ENCODE measurements at places on chromosomes 2 and 18.
A peak's percentile ranks its signal among the peaks of the same experiment; 100 is the strongest.

GRCh38 chr2:80476535-80477117 is 172.1 kb upstream of the LRRTM1 start:
- no peak for DNase-seq

DNA sequence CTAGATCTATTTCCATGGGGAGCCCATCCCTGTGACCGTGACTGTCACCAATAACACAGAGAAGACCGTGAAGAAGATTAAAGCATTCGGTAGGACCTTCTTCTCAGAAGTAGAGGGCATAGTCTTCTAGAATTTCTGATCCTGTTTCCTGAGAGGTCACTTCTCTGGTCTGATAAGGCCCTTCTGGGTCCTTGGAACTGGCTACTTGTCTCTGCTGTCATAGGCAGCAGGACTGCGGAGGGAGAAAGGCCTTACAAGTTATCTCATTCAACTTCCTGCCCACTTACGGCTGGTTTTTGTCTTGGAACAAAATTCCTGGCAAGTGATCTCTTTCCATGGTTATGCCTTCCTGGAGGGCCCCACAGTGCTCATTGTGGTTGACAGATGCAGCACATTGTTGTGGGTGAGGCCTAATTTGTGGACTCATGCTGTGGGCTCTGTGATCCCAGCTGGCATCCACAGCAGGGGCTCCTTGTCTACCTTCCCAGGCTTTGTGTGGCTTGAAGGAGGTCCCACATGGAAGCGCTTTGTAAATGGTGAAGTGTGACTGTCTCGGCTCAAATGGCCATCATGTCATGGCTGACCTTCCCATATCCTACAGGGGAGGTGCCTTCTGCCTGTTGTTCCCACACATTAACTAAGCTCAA is 22.0 kb downstream of the SAG start:
- no peak for DNase-seq

GRCh38 chr2:27569398-27569797 is 13.4 kb upstream of the ZNF512 start:
- DNase-seq = no peak

DNA sequence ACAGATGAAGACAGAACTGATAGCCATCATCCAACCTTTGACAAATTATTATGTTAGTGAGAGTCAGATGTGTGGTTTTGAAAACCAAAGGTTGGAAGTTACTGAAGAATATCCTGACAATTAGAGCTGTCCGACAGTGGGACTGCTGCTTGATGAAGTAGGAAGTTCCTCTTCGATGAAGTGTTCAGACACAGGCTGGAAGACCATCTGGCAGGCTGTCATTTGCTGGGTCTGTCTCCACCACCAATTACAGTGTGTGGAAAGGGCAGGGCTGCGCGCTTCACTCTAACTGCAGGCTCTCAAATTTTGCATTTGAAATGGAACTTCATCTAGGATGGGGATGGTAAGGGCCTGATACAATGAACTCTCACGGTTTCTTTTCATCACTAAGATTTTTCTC is 313.8 kb downstream of the PIK3C3 start:
- DNase-seq = no peak

- no peak for DNase-seq
Measured at GRCh38 chr2:237444071-237444470, 30.1 kb upstream of the COL6A3 start.

GRCh38 chr18:79801641-79802040 is 3.9 kb downstream of the KCNG2 start:
- DNase-seq = no peak

GRCh38 chr2:148237911-148238310 is 217.0 kb downstream of the MBD5 start:
- DNase-seq = no peak

DNA sequence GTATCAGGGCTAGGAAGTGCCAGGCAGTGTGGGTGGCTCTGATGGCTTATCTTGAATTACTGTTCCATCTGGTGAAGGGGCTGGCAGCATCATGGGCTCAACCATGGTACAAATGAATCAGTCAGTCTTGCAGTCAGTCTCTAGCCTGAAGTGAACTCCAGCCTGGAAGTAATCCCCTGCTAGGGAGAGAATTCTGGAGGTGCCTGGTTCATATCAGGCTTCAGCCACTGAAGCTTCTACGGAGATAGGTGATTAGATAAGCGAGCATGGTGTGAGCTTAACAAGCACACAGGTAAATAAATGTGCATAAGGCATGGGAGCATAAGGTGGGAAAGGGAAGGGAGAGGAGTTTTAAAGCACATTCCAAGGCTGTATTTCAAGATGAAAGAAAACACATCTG is 541.7 kb downstream of the MBD2 start:
- no peak for DNase-seq

DNA sequence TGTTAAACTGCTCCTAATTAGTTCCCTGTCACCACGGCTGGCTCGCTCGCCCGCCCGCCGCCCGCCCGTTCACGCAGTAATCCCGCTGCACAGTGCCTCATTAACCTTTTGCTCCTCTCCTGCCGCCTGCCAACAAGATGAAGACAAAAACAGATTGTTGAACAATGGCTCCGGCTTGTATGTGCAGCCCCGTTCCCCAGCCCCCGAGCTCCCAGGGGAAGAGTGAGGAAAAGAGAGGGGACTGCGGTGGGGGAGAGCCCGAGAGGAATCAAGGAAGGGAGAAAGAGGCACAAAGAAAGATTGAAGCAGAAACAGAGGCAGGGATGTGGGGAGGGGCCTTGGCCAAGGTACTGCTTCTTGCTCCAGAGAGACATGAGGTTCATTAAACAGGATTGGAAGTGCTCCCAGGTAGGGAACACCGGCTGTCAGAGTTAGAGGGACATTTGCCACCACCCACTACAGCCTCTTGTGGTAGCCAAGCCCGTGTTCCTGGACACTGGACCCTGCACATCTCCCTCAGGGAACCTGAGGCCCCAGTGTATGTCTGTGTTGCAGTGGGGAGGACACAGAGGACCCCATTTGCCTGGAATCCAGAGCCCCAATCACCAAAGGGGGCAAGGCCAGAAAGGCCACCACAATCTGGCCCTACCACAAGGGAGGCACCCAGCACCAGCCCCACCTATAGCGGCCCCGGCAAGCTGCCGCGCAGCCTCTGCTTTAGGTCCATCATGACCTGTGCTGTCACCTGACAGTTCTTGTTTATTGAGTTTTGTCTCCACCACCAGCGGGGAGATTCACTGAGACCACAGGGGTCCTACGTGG is 38.1 kb downstream of the EMX1 start:
- DNase-seq = no peak

DNA sequence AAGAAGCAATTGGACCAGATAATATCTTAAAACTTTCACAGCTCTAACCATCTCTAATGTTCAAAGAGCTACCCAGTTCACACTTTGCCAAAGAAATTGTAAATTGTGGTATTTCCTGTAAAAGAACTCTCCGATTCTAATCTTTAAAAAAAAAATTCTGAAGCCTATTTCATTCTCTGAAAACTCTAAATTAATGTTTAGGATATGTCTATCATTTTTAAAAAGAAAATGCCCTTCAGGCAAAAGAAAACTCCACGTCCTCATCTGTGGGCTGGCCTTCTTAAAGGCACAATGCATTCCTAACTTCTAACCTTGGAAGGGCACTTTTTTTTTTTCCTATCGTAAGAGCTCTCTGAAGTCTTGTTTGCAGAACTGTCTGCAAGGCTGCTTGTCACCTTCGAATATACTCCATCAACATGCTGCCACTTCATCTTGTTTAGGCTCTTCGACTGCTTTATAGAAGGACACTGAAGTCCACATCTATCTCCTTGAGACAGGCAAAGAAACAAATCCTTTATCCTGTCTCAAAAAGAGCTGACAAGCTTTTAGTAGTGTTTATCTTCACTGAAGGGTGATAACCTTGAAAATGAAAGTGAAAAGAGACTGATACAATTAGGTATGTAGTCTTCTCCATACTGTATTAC is 124.3 kb upstream of the SLC39A10 start:
- DNase-seq = peak; percentile 18

- DNase-seq = no peak
Measured at GRCh38 chr2:97858442-97858841, 137.3 kb downstream of the TMEM131 start.

- DNase-seq = no peak
Measured at GRCh38 chr2:50455351-50455939, 576.5 kb downstream of the NRXN1 start.

DNA sequence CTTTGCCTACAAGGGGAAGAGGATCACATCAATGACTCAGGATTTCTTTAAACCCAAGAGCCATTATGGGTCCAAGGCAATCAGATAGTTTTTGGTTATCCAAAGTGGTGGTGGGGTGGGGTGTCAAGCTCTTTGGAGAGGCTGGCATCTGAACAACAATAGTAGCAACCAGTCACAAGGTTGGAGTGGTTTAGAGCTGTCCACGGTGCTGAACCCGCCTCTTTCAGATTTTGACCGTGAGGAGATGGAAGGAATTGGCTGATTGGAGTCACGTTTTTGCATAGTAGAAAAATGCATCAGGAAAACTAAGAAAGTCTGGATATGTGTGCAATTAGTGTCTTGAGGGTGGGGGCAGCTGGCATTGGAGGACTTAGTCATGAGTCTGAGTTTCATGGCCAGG is 159.9 kb downstream of the LOXHD1 start:
- peak; percentile 20 for DNase-seq

Measured in LoVo (cell line).